Activated CD4-positive, alpha-beta T cell treated with anti-CD3 and anti-CD28 coated beads, Interleukin-2, amount 50 U/mL, for 4 hours (primary cell): ENCODE measurements at places on chromosomes 4 and X.

DNA sequence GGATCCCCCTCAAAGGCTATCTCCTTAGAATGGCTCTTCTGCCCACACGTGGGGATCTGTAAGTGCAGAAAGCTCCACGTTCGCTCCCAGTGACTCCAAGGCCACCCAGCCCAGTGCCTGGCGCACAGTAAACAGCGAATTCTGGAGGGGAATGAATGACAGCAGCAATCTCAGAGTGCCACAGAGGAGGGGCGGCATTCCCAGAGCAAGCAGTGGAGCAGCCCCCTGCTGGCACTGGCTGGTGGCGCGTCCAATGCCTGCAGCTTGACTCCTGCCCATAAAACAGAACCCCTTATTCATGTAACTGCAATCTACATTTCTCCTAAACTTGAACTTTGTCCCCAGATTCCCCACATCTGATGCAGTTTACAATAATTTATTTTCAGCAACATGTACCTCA is 6.9 kb upstream of the HELT start:
- DNase-seq: no peak

DNA sequence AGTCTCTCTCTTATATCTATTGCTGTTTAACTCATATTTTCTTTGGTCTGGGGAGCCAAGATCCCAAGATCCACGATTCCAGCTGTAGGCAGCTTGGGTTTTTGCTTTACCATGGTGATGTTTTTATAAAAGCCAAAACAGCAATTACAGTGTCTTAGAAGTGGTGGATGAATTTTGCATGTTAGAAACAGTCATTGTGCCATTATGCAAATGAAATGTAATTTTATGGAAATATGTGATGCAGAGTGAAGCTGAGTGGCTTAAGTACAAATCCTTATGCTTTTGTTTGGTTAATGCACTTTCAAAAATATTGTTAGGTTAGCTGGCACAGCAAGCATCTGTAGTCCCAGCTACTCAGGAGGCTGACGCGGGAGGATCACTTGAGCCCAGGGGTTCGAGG is 32.8 kb upstream of the PTTG2 start:
- no peak for DNase-seq

GRCh38 chrX:74246524-74246923 is 57.5 kb upstream of the ZCCHC13 start:
- no peak for DNase-seq

DNA sequence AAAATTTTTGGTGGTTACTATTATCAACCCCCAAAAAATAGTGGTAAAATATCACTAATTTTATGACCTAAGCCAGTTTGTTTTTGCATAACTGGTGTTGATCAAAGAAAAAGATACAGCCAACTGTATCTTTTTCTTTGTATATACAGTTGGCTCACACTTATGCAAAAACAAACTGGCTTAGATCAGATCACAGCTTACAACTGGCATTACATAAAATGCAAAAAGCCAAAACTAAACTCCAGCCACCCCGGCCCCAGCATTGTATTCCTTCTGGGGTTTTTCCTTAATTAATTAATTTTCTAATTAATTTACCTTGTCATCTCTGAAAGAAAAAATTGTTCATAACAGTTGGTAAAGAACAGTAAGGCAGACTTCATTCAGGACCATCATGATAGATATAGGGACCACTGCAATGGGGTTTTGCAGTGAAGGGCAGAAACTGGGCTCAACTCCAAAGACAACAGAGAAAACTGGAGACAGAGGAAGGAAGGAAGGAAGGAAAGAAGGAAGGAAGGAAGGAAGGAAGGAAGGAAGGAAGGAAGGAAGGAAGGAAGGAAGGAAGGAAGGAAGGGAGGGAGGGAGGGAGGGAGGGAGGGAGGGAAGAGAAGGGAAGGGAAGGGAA is 202.1 kb downstream of the HNRNPD start:
- DNase-seq: no peak

- DNase-seq: no peak
These were observed 3.5 kb downstream of the CXorf58 start for GRCh38 chrX:23911126-23911835.

- no peak for DNase-seq
These were observed 70.4 kb upstream of the NMU start for GRCh38 chr4:55706541-55706940.
